ENCODE measurements at places on chromosomes 2 and 18.
A peak's percentile ranks its signal among the peaks of the same experiment; 100 is the strongest.

DNA sequence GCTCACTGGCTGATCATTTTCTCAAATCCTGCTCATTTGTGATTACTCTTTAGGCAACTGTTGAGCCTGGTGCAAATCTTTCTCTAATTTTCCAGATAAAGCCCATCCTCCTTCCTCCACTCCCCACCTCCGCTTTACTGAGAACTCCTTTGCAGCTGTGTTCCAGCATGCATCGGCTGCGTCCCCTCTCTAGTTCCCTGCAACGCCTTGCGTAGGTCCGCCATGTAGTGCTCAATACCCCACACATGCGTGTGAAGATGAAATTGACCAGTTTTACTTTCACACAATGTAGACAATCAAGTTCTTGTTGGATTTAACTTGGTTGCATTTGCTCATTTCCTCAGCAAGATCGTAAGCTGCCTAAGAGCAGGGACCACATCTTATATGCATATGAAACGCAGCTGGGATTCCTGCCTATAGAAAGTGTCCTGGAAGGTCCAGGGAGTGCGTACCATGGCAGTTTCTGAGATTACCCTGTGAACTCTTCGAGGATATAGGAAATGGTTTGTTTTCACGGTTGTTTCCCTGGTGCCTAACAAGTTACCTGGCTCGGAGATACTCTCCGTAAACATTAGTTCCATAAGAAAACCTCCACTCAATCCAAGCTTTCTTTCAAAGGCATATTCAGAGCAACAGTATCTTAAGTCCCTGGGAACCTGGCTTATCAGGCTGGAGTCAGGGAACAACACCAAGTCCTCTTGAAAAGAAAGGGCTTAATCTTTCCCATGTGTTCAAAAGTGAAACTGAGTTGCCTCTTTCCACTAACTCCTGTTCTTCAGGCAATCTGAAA, 766.4 kb upstream of the ID2 start:
- no peak for DNase-seq

- no peak for DNase-seq
These were observed 874 bp downstream of the WDR43 start for GRCh38 chr2:28895189-28895893.

DNA sequence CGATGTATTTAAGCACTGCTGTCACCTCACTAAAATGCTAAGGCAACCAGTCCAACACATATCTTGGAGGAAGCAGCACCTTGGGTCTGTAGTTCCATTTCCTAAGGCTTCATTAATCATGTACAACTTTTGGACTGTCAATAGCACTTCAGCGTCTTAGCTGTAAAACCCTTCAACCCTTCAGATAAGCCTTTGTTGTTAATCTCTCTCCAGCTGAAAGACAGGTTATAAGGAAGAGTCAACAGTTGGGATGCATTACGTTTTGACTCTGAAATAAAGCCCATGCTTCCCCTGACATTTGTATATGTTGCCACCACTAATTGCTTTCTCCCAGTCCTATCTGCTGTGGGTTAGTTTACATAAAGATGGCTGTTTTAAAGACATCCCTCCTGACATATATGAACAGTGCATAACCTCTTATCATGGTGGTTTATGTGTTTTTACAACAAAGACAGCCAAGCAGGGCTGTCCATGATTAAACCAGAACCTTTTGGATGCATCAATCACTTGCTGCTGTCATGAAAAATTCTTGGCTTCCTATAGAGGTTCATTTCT, 81.5 kb downstream of the EPHA4 start:
- no peak for DNase-seq

DNA sequence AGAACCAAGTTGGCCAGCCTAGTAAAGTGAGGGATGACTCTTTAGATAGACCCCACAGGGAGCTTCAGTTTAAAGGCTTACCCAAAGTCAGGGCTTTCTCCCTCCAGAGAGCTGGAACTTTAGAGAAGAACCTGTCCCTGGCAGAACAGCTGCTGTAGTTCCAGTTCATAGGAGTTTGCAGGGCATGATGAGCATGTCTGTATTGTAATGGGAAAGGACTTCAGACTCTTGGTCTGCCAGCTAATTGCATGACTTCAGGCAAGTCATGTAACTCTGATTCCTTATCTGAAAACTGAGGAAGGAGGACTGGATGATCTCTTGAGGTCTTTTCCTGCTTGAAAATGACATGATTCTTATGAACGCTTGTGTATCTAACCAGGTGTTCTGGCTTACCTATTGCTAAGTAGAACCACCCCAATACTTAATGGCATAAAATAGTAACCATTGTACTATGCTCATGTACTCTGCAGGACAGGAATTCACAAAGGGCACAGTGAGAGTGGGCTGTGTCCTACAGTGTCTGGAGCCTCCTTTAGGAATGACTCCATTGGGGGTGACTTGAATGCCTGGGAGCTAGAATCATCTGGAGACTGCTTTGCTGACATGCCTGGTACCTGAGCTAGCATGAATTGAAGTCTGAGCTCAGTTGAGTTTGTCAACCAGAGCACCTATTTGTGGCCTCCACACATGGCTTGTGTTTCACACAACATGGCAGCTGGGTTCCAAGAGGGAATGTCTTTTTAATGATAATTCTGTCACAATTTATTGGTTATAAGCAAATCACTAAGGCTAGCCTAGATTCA, 18.9 kb downstream of the SP5 start:
- no peak for DNase-seq

- DNase-seq = peak; percentile 23
These were observed 185.4 kb downstream of the TFCP2L1 start for GRCh38 chr2:121099329-121100290.

DNA sequence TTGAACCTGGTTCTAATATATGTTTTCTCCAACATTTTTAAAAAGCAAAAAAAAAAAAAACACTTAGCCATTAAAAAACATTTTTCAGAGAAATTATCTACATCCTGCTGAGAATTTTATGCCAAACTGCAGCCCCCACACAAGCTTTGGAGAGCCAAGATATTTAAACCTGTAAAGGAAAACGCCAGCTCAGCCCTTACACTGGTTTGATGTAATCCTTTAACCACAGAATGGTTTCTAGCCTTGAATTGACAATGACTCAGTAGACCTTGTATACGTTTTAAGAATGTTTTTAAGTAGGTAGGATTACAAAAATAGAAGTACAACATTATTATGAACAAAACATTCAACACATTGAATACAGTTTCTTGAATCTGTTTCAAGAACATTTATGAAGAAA, 113.6 kb downstream of the BABAM2 start:
- DNase-seq = no peak

GRCh38 chr2:133415210-133415876, 152.9 kb downstream of the NCKAP5 start:
- DNase-seq = no peak

- no peak for DNase-seq
These were observed 21.6 kb upstream of the SPATA3 start for GRCh38 chr2:230974096-230974913.

DNA sequence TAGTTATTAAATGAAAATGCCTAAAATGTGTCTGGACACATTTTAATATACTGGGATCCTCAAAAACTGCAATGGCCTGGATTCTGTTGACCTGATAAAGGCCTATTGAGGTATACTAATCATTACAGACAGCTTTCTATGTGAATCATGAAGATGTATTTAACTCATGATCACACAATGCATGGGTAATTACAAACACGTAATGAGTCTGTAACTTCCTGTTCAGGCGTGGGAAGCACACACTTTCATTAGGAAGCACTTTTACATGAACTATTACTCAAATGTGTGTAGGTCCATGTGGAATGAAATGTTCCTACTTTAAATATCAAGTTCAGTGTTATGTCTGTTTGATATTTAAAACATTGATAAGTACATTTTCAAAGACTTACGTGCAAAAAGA, 108.7 kb downstream of the NCKAP5 start:
- DNase-seq = no peak

- DNase-seq = no peak
These were observed 51.8 kb downstream of the EPB41L5 start for GRCh38 chr2:120064664-120065063.

DNA sequence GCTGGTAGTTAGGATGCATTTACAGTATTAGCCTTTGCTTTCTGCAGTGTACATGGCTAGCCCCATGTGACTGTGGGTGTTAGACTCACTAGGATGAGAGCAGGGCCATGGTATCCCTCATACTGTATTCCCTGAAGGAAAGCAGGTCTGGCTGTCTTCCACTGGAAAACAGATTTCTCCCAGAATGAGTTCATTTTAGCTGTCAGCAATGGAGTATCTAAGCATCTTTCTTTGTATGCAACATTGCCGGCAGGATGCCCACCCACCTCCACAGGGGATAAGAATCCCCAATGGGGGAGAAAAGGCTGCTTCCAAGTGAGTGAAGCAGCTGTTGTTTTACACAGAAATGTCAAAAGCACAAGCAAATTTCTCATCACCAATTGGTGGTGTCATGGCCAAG, 142.7 kb upstream of the KLHL14 start:
- no peak for DNase-seq

- DNase-seq = no peak
These were observed 33.9 kb downstream of the ORC2 start for GRCh38 chr2:200929334-200930249.

GRCh38 chr18:12883372-12883683, 709 bp downstream of the PTPN2 start:
- peak; percentile 75 for DNase-seq

GRCh38 chr2:9308186-9308955, 101.8 kb downstream of the ASAP2 start:
- DNase-seq = peak; percentile 33

GRCh38 chr18:23523429-23524212, 20.3 kb downstream of the RMC1 start:
- no peak for DNase-seq

- no peak for DNase-seq
These were observed 53.1 kb downstream of the EHD3 start for GRCh38 chr2:31286961-31287550.

DNA sequence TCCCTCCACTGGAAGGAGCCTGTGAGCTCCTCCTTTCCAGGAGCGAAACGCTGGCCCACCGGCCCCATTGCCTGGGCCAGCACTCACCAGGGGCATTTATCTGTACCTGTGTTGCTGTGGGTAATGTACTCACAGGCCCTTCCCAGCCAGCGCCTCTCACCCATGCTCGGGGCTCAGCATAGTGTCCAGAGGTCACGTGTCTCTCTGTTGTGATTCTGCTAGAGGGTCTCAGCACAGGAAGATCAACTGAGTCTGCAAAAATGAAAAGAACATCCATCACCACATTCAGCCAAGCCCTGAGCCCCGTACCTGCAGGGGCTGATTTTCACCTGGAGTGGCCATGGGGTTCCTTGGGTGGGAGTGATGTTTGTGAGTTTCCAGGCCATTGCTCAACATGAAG, 103.1 kb upstream of the TPO start:
- no peak for DNase-seq

- no peak for DNase-seq
These were observed 73.6 kb downstream of the NPAS2 start for GRCh38 chr2:100893392-100894104.

DNA sequence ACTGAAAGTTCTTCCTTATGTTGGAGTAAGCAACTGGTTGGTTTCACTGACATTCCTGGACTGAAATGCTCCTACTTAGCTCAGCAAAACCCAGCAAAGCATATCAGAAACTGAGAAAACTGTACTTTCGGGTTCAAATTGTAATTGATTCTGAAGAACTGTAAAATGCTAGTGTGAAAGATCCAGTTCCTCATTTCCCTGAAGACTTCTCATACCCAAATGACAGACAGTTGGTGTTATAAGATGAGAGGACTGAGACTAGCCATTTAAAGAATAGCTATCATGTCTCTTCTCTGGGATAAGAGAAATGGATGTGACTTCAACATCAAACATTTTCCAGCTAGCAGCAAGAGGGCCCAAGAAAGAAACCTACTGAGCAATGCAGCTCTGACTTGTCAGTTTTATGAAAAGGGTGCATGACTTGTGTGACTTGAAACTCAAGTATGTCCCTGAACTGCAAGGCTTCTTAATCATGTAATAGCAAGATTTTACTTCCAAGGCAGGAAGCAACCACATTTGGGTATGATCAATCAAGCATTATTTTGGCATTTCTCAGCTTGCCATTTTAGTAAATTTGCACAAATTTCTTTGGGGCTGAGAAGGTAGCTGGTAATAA, 420.3 kb upstream of the MMADHC start:
- DNase-seq = no peak

- no peak for DNase-seq
These were observed 25.3 kb downstream of the PPP4R3B start for GRCh38 chr2:55592130-55592529.

DNA sequence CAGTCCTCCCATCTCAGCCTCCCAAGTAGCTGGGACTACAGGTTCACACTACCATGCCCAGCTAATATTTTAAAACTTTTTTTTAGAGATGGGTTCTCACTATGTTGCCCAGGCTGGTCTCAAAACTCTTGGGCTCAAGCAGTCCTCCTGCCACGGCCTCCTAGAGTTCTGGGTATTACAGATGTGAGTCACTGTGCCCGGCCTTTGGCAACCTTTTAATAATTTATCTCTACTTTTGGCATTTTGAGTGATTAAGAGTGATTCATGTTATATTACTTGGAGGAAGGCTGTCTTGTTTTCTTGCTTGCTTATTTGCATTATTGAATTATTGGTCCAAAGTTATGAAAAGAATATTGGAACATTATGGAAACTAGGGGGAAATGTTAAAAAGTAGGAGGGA, 24.3 kb downstream of the NCOA1 start:
- no peak for DNase-seq

DNA sequence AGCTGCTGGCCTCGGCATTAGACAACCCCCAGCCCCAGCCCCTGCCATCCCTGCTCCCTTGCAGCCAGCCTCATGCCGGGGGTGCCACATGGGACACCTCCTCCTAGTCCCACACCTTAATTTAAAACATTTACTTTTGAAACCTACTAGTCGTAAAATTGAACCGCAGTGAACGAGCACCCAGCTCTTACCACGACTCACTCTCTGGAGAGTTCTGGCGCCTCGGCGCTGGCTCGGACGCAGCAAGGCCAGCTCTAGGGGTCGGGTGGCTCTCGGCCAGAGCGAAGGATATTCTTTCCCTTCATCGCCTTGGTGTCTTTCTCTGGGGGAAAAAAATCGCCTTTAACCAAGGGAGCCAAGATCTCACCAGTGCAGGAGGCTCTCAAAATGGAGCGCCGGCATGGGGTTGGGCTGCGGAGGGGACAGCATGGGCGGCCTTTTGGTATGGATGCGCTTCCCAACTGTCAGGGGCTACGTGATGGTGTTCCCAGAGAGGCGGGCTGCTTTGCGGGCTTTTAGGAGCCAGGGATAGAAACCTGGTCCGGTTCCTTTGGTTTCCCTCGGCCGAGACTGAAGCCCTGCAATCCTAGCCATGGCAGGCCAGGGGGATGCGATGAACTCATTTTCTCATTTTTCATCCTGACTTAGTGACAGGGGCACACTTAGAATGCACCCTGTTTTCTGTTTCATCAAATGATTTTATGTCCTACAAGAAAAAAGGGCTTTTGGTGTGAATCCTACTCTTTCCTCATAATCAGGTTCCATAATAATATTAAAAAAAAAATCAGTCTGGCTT, 2.0 kb downstream of the HPCAL1 start:
- DNase-seq = no peak

All from cerebellum (tissue), 4 donors.